ENCODE measurements at places on chromosomes 1 and 21.

- no peak for DNase-seq
These were observed 501.4 kb upstream of the DAB1 start for GRCh38 chr1:57925226-57925625.

DNA sequence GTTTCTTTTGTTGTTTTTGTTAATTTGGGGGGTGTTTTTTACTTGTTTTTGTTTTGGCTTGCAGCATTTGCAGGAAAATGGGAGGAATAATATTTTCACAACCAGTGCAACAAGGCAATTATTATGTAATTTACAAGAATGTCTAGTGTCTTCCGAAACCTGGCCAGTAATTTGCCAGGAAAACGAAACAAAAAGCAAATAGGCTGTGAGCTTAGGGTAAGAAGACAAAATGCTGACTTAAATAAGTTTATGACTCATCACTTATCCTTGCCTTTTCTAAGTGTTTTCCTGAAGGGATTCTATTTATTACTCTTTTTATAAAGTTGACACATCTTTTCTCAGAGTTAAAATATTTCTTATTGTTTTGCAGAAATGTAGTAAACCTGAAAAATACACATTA is 49.8 kb downstream of the KCNT2 start:
- peak; percentile 62 for DNase-seq

- peak; percentile 34 for DNase-seq
These were observed 597.1 kb upstream of the USP24 start for GRCh38 chr1:55812281-55812680.

- no peak for DNase-seq
These were observed 45.5 kb downstream of the GNG12 start for GRCh38 chr1:67787746-67788145.

DNA sequence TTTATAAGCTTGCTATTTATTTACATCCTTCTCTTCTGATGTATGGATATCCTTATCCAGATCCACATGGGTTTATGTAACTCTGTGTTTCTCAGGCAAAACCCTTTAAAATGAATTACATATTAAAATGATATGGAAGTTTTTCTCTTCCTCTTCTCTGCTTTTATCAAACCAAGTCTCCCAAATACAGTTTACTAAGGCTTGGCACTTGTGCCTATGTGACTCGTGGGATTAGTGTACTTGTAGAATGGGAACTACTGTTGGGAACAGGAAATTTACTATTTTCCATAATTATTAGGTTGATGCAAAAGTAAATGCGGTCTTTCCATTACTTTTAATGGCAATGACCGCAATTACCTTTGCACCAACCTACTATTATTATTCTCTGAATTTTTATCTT is 14.8 kb downstream of the SIM2 start:
- DNase-seq: no peak

DNA sequence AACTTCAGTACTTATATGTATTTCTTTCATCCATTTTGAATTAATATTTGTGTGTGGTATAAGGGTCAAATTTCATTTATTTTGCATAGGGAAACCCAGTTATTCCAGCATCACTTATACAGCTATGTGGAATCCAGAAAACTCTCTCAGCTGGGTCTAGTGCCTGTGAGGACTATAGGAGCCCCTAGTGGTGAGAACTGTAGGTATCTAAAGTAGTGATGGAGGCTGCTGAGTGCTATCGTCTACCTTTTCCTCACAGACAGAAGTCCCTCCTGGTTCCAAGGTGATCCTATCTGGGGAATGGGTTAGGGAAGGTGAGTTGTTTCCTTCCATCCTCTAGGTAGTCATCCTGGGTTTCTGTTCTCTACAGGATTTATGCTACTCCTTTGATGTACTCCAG is 352.0 kb upstream of the C1orf87 start:
- DNase-seq: peak; percentile 12

DNA sequence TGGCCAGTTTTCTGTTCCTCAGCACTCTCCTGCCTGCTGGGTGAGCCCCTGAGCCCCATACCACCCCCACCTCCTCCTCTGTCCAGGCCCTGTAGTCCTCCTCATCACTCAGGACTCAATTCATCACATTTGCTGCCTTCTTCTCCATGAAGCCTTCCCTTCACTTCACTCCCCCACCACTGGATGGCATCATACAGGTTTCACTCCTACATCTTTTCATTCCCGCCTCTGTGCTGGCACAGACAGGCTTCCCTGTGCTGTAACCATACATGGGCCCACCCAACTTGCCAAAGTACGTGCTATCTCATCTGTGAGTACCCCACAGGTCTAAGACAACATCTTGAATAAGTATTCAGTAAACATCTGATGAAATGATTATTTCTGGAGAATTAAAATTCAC is 56.9 kb downstream of the SLC45A1 start:
- DNase-seq: peak; percentile 42

DNA sequence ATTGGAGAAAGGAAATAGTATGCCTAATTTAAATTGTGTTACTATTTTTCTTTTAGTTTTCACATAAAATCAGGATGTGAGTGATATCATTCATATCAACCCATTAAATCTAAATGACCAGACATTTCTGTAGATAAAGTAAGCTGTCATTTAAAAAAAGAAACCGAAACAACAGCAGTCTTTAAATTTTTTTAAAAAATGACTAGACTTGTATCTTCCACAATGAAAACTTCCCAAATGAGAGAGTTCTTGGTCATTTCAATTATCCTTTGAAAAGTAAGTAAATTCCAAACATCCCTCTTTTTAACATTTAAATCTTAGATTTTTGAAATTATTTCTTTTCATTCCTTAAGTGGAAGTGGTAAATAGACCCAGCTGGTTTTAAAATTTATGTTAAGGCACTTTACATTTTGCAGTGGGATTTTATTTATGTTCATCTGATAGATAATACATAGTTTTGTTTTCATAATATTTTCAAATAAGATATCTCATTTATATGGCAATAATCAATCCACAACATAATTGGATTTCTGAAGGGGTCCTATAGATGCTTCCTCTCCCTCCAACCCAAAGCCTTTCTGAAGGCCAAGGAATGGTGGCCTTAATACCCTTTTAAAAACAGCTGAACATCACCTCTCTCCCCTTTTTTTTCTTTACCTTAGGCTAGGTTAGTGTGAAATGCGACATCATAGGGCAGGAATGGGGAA is 3.1 kb downstream of the FOXD3 start:
- DNase-seq: no peak

GRCh38 chr1:179776831-179777230 is 33.7 kb downstream of the FAM163A start:
- DNase-seq: no peak

GRCh38 chr21:38504066-38504465 is 5.8 kb upstream of the ERG start:
- no peak for DNase-seq

- DNase-seq: peak; percentile 40
These were observed 76.7 kb upstream of the KCNK2 start for GRCh38 chr1:215005656-215006345.

DNA sequence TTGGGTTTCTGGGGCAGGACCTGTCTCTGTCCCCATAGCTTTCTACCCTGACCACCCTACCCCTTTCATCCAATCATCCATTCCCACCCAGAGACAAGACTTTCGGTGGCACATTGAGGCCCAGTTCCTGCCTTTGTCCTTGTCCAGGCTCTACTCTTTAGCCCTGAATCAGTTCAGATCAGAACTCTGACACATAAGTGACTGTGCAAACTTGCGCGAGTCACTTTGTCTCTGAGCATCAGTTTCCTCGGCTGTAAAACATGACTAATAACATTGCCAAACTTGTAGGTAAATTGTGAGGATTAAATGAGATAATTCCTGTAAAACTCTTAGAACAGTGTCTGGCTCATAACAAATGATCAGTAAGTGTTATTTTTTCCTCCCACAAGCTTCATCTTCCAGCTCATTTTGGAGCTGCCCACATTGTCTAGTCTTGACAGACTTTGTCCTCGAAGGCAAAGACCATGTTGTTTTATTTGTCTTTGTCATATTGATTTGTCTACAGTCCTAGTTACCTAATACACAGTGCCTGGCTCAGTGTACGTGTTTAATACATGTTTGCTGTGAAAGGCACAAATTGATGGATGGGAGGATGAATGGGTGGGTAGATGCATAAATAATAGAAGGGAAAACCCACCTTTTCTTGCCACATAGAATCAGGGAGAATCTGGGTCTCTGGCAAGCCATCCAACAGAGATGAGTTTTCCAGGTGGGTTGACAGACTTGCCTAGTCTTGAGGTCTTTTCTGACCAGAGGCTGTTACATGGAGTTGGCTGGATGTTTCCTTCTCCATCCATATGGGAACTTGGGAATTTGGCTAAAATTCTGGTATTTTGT is 262.9 kb downstream of the OMA1 start:
- DNase-seq: no peak

DNA sequence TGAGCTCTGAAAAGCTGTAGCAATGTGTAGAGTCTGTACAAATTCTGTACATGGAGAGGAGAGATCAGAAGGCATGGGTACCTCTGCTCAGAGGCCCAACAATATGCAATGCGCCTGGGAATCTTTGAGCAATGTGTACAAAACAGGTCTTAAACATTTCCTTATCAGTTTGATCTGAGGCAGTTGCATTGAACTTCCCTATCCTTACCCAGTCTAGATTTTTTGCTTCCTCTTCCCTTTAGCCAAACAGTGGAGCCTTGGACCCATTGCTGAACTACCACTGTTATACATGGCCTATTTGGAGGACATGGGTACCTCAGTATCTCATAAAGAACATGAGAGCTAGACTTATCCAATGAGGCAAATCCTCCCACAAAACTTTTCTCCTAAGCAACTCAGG is 12.6 kb upstream of the MNDA start:
- no peak for DNase-seq

DNA sequence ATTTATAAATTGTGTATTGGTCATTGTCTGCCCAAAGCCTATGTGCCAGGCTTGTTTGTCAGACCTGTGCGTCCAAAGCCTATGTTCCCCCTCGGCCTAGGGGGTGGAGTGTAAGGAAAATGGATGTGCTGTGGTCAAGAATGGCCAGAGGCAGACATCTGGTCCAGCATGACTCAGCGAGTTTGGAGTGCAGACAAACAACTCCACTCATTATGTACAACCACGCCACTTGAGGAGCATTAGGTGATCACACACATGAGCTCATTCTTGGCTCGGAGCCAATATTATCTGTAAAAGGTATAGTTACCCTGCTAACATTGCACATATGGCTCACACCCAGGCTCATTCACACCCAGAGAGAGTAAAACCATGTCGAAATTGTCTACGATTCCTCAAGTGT is 1047.6 kb upstream of the ADGRL4 start:
- peak; percentile 11 for DNase-seq

- DNase-seq: no peak
These were observed 45.7 kb upstream of the DEPDC1 start for GRCh38 chr1:68542586-68542985.

GRCh38 chr1:174039027-174039426 is 16.9 kb upstream of the RC3H1 start:
- peak; percentile 32 for DNase-seq

GRCh38 chr1:185739967-185740366 is 5.8 kb downstream of the HMCN1 start:
- no peak for DNase-seq

DNA sequence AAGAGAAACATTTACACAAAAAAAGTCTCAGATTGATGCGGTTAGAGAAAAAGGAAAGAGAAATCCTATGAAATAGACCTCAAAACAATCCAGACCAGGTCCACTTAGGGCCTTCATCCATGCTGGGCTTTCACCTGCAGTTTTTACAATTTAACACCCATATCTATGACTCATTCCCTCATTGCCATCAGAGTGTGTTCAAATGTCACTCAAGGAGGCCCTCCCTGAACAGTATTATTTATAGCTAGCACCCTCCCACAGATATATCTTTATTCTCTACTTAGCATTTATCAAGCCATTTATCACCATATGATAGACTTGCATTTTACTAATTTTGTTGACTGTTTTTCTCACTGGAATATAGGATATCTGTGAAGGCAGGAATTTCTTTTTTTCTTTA is 824 bp upstream of the KRTAP21-3 start:
- DNase-seq: no peak

- no peak for DNase-seq
These were observed 10.7 kb downstream of the MACF1 start for GRCh38 chr1:39214998-39215873.

DNA sequence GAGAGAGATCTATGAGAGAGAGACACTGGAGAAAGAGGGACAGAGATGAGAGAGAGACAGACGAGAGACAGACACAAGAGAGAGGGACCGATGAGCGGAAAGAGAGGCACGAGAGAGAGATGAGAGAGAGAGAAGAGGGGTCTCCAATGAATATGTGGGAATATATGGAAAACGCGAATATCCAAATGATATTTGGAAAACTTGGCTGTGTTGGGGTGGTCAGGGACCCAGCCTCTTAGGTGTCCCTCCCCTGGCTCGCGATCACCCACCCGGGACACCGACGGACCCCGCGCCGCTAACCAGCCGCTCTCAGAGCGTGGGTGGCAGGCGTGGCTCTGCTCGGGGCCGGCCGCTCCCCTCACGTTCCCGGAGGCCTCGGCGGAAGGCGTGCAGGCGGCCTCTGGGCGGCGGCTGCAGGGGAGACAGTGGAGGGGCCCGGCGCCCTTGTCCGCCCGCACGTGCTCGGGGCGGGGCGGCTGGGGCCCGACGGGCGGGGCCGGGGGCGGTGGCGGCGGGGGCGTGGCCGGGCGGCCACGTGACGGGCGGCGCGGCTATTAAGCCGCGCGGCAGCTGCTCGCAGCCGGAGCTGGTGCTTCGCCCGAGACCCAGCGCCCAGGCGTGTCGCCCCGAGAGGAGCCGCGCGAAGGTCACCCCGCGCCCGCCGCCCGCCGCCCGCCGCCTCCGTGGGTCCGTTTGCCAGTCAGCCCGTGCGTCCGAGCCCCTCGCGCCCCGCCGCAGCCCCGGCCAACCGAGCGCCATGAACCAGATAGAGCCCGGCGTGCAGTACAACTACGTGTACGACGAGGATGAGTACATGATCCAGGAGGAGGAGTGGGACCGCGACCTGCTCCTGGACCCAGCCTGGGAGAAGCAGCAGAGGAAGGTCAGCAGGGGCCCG is at the start of gene ACTN2:
Gene ACTN2, plus strand, starts transcription at position 583 of the 898 bp plus-strand sequence. Its CDS starts 175 bp downstream, at position 758.
- peak; percentile 38 for DNase-seq

DNA sequence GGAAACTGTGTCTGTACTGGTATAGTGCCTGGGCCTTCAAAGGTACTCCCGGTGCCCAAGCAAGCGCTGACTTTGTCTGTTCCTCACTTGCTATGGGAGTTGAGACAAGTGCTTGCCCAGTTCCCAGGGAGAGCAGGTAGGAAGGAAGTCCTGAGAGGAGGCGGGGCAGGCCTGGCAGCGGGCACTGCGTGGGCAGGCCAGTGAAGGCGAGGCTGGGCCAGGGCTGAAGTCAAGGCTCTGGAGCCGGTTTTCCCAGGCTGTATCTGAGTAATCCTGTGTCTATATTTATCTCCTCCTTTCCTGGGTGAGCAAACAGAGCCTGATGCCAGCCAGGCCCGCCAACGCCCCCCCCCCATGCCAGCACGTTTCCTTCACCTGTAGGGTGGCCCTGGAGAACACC is 15.9 kb upstream of the EDN2 start:
- no peak for DNase-seq

DNA sequence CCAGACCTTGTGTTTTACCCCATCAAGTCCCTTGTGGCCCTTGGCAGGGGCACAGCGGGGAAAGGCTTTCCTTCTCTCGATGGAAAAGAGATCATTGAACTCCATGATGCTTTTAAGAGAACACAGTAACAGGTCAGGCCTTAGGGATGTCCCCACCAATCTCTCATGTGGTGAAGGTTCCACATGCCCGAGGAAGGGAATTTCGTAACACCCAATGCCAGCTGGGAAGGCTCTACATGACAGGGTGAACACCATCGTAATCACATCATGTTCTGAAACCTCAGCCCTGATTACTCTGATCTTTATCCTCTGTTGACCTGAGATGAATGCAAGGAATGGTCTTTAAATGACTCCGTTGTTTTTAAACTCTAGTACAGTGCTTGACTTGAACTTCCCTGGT is 105.5 kb upstream of the SPAG17 start:
- no peak for DNase-seq
